ENCODE measurements at places on chromosomes 2 and 18.

GRCh38 chr2:65212115-65212514 lies 15.5 kb upstream of the ACTR2 start:
- DNase-seq = no peak

DNA sequence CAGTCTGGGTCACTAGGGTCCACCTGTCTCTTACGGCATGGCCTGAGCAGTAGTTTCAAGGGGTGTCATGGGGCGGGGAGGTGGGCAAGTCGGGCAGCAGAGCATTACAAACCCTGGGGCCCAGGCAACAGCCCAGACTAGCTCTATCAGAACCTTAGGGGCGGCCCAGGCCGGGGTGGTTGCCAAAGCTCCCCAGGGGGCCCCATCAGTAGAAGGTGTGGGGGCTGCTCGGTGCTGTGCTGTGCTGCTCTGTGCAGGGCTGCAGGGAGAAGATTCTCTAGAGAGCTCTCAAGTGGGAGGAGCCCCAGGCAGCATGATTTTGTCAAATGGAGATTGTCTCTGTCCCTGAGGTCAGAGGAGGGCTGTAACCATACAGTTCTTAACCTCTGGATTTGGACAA lies 36.4 kb upstream of the SLC14A1 start:
- DNase-seq = no peak

DNA sequence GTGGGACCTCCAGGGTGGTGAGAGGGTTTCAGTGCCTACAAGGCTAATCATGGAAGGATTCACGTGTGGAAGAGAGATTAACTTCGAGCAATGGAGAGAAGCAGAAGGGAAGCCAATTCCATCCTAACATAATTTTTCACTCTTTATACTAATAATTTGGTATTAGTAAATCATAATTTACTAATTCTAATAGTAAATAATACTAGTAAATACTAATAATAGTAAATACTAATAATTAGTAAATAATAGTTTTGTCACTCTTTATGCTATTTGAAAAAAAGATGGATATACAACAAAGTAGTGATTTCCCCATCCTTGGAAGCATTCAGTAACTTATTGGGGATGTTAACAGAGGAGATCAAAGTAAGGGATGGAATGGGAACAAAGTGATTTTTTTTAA lies 6.4 kb upstream of the SAG start:
- DNase-seq = no peak

- no peak for DNase-seq
Observed at GRCh38 chr2:129904532-129905446, 74.7 kb upstream of the RAB6C start.

DNA sequence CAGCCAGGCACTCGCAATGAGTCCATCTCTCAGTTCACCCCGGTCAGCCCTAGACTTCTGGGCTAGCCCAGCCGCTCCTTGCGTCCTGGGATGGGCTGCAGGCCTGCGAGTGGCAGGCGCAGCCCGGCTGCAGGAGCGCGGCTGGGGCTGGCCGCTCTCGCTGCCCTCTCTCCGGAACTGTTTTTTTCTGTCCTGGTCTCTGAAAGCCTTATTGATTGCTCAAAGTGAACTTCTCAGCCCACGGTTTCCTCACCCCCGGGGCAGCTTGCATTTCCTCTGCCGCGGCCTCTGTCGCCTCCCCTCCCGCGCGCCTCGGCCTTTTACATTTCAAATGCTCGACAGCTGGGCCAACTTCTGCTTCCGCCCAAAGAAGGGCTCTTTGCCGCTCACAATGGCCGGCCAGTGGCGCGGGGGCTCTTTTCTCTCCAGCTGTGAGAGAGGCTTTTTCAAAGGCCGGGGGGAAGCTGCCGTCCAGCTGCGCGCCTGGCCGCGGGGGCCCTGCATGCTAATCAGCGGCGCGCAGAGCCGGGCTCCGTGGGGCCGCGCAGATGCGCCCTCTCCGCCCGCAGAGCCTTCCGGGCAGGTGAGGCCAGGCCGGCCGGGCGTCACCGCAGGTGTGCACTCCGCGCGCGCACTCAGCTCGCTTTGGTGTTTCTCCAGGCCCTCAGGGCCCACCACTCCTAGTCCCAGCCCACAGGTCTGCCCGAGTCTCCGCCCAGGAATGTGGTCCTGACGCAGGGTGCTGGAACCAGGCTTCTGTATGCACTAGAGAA lies 513.8 kb downstream of the RNF144A start:
- DNase-seq = peak; percentile 64

DNA sequence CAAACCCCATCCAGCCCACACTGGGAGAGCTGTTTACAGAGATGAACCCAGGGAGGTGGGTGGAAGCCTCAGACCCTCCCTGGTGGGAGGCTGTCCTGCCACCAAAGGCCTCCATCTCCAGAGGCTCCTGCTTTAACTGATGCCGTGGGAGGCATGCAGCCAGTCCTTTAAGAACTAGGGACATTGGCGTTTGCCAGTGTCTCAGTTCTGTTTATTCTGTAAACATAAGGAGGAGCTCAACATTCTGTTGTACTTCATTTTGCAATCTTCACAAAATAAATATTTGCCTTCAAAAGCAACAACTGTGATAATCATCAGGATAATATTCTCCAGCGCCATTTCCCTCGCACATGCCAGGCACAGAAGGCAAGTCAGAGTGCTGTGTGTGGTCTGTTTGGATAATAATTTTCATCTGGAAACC lies 6.8 kb downstream of the EDAR start:
- DNase-seq = no peak

DNA sequence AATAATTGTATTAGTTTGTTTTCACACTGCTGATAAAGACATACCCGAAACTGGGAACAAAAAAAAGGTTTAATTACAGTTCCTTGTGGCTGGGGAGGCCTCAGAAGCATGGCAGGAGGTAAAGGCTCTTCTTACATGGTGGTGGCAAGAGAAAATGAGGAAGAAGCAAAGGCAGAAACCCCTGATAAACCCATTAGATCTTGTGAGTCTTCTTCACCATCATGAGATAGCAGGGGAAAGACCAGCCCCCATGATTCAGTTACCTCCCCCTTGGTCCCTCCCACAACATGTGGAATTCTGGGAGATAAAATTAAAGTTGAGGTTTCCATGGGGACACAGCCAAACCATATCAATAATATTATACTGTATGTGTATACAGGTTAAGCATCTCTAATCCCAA lies 73.3 kb upstream of the CABLES1 start:
- no peak for DNase-seq

DNA sequence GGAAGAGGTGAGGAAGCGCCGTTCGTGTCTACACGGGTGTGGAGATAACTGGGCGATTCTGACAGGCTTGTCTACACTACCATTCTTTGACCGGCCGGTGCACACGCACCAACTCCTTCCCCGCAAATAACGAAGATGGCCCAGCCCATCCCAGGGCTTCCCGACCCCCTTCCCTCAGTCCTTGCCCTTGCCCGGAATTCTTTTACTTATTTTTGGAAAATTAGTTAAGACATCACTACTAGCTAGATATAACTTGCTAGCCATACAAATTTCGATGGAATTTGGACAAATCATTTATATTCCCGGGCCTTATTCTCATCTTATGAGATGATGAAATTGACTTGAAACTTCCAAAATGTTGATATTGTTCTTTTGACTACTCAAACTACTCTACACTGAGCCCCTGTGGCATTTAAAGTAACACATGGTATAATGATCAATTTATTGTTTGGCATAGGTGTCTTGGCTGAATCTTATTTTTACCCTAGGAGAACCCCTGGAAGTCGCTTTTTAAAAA lies 1.3 kb downstream of the ERICH2 start:
- no peak for DNase-seq

DNA sequence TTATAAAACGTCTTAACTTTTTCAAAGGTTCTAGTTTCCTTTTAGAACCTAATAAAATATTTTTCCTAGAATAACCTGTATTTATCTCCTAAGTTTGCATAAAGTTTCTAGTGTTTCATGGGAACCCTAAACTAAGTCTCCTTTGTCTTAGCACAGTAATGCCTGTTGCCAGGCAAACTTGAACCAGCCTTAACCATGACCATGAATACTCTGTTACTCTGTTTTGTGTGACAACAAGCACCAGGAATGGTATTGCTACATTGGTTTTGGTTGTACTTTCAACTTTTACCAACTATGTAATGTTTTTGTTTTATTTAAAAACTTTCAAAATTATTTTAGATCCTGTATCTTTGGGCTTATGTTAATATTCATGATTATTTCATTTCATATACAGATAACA lies 137.6 kb downstream of the CERS6 start:
- DNase-seq = no peak

- no peak for DNase-seq
Observed at GRCh38 chr2:67388680-67389079, 8.5 kb upstream of the ETAA1 start.

- DNase-seq = no peak
Observed at GRCh38 chr18:77009675-77010074, 122.9 kb downstream of the MBP start.

- no peak for DNase-seq
Observed at GRCh38 chr2:99421469-99421868, 68.3 kb downstream of the REV1 start.

DNA sequence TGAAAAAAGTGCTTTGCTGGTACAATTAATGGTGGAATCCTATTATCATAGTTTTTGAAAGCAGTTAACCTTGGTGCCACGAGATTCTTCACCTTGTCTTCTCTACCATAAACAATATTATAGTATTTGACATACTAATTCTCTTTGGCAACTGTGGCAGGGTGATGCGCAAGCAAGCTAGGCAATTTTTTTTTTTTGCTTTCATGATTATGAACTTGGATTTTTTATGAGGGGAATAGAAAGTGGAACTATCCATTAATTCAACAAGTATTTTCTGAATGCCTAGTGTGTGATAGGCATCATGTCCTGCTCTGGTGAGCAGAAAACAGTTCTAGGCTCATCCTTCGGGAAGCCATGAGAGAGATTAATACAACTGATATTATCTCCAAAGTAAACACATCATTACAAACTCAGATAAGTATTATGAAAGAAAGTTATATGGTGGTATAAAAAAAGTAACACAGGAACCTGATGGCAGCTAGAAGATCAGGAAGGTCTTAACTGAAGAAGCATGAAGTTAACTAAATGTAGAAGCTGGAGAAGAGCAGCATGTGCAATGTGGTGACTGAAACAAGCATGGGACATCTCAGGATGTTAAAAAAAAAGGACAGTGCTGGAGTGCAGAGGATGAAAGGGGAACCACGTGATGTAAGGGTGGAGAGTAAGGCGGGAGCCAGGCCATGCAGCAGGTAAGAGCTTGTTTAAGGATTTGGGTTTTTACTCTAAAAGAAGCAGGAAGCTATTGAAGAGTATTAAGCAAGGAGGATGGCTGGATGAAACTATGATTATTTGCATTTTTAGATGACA lies 113.7 kb downstream of the ZEB2 start:
- DNase-seq = no peak

GRCh38 chr2:108637304-108637669 lies 82.0 kb upstream of the RANBP2 start:
- DNase-seq = no peak

DNA sequence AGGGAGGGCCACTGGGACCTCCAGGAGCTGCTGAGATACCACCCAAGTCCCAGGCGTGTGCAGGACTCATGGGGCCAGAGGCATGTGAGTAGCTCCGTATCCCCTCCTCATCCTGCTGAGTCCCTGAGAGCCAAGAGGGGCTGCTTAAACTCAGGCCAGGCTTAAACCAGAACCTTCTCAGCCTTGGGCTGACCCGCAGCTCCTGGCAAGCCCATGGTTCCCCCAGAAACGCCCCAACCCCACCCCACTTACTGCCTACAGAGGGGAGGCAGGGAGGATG lies 2.5 kb upstream of the NMUR1 start:
- DNase-seq = no peak

- DNase-seq = no peak
Observed at GRCh38 chr2:41207578-41207977, 755.7 kb upstream of the SLC8A1 start.

- peak; percentile 82 for DNase-seq
Observed at GRCh38 chr2:231557571-231558217, 27.4 kb upstream of the NMUR1 start.

DNA sequence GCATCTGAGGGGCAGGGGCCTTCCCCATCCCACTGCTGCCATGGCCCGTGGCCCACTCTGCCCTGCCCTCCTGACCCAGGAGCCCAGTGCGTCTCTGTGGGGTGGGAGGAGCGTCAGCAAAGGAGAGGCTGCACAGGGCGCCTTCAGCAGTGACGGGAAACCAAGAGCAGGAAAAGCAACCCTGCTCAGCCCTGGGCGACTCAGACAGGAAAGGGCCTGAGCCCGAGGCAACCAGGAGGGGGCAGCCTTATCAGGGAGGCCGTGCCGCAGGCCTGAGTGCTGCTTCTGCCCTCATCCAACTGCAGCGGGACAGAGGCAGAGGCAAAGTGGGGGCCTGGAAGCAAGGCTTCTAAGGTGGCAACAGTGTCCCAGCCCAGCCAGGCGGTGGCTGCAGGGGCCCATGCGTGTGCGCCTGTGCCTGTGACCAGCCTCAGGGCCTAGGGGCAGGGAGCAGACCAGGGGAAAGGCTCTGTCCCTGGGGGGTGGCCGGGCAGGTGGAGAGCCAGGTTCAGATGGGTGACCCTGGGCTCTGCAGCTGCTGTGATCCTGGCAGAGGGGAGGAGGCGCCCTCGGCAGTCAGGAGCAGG lies 23.3 kb upstream of the ALPI start:
- peak; percentile 45 for DNase-seq

GRCh38 chr2:186717320-186718007 lies 23.6 kb downstream of the FAM171B start:
- peak; percentile 28 for DNase-seq

- DNase-seq = no peak
Observed at GRCh38 chr2:184906160-184906559, 307.8 kb downstream of the ZNF804A start.

GRCh38 chr2:164015328-164016123 lies 279.7 kb upstream of the FIGN start:
- DNase-seq = peak; percentile 19

GRCh38 chr2:239258248-239258647 lies 142.6 kb downstream of the HDAC4 start:
- DNase-seq = no peak
